Glutamatergic neuron (in vitro differentiated cells): ENCODE measurements at places on chromosomes 7 and 10.

DNA sequence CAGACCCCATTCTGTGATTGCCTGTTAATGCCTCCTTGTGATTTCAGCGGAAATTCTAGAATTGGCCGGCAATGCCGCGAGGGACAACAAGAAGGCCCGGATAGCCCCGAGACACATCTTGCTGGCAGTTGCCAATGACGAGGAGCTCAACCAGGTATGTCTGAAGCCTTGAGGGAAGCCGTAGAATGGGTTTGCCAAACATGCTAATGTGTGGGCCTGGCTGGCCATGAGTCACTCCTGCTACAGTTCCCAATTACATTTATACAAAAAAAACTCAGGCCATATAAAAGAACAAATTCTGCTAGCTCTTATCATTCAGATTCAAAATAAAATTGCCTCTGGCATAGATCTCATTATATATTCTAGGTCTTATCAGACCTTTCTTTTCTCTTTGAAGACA lies 37.4 kb downstream of the MACROH2A2 start:
- DNase-seq, result no peak

GRCh38 chr7:93902777-93903423 lies 3.5 kb upstream of the GNGT1 start:
- no peak for DNase-seq

GRCh38 chr7:150949564-150949963 lies 28.6 kb downstream of the KCNH2 start:
- peak; percentile 15 for DNase-seq

- no peak for DNase-seq
Measured at GRCh38 chr10:97781618-97782331, 10.0 kb upstream of the SFRP5 start.
